Neural crest cell (in vitro differentiated cells): ENCODE measurements at places on chromosomes 12 and 14. TPM values are rescaled to one million over a fixed set of nuclear protein-coding genes. Genes with fewer than 3 reads are reported as not detected.

DNA sequence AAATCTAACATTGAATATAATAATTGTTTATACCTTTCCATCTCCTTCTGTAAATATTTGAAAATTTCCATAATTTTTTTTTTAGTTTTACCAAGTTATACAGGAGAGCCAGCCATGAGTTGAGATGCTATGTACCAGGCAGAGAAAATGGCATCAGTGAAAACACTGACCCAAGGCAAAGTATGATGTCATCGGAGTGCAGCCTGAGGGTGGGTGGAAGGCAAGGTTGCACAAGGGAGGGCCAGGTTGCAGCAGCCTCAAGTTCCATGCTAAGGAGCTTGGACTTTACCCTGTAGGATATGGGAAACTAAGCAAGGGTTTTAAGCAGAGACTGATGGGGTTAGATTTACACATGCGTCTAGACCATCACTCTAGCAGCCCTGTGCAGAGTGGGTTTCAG, 441.1 kb downstream of the BCAT1 start:
- no peak for DNase-seq
- H3K4me3 ChIP-seq: no peak overlapping the region
- H3K27ac ChIP-seq: no peak overlapping the region
- peaks cover 20% of the 10 kb centered on the region for H3K36me3 ChIP-seq

FAM181A gene
- 13.4 and 14.7 TPM in 2 replicates for total RNA-seq

DNA sequence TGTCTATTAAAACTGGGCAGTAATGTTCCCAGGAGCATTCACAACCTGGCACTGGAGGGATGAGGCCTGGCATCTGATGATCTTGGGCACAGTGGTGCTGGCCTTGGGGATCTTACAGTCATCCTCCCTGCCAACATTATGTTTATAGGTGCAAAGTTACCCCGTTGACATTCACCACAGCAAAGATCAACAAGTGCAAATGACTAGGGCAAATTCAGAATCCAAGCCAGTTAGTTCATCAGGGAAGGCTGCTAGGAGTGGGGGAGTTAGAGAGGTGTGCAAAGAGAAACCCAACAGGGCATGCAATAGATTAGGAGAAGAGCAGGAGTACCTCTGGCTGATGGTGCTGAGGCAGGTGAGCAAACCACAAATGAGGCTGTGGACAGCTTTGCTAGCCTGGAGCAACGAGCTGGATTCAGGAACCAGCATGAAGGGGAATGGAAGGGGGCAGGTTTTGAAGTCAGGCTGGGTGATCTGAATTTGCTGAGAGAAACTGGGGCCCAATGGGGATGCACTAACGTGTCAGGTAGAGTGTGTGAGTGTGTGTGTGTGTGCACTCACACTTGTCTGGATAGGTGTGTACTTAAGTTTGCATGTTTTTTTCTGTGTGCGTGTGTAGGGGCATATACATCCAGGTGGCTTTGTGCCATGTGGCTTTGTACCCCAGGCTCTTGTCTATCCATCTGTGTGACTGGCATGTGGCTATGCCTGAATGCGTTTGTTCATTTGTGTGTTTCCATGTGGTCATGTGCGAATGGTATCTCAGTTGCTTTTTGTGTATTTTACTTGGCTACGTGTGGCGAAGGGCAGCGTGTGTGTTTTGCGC, 1.6 kb downstream of the CISTR start:
- DNase-seq: no peak
- no peaks in the 10 kb centered on the region for H3K36me3 ChIP-seq
- H3K4me1 ChIP-seq: peaks cover 3% of the 10 kb centered on the region
- H3K4me3 ChIP-seq: no peak overlapping the region
- H3K27me3 ChIP-seq: peaks cover 3% of the 10 kb centered on the region

- H3K27ac ChIP-seq: no peak overlapping the region
- no peak overlapping the region for H3K4me3 ChIP-seq
- DNase-seq: no peak
- peaks cover 8% of the 10 kb centered on the region for H3K36me3 ChIP-seq
- no peaks in the 10 kb centered on the region for H3K27me3 ChIP-seq
These were observed 10.7 kb downstream of the TNFRSF1A start for GRCh38 chr12:6330999-6331714.

DNA sequence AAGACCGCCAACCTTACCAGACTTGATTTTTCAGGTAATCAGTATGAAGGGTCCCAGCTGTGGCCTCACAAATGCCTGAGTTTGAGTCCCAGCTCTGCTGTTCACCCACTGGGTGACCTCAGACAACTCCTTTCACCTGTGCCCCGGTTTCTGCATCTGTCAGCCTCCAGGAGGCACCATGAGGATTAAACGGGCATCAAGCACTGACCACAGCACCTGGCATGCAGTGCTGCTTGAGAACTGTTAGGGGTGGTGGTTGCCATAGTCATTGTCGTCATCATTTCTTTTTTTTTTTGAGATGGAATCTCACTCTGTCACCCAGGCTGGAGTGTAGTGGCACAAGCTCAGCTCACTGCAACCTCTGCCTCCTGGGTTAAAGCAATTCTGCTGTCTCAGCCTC, 57.9 kb downstream of the PHETA1 start:
- no peaks in the 10 kb centered on the region for H3K36me3 ChIP-seq
- H3K4me1 ChIP-seq: peaks cover 6% of the 10 kb centered on the region
- no peak overlapping the region for H3K4me3 ChIP-seq
- no peak for DNase-seq
- H3K27me3 ChIP-seq: peaks cover 4% of the 10 kb centered on the region

DNA sequence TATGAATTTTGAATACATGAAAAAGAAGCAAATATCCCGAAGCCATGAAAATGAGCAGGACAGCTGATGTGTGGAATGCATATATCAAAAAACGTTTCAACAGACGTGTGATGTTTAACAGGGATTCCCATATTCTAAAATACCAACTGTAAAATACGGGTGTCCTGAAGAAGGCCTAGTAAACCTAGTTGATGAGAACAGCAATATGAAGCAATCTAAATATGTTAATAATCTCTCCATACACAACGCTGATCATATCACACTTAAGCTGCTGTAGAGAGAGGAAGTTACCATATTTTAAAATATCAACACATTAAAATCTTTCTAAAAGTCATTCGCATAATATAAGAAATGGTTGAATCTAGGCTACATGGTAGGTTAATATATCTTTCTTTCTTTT, 317.5 kb downstream of the PPFIA2 start:
- no peak overlapping the region for H3K27ac ChIP-seq
- H3K4me1 ChIP-seq: no peaks in the 10 kb centered on the region
- no peaks in the 10 kb centered on the region for H3K27me3 ChIP-seq

DNA sequence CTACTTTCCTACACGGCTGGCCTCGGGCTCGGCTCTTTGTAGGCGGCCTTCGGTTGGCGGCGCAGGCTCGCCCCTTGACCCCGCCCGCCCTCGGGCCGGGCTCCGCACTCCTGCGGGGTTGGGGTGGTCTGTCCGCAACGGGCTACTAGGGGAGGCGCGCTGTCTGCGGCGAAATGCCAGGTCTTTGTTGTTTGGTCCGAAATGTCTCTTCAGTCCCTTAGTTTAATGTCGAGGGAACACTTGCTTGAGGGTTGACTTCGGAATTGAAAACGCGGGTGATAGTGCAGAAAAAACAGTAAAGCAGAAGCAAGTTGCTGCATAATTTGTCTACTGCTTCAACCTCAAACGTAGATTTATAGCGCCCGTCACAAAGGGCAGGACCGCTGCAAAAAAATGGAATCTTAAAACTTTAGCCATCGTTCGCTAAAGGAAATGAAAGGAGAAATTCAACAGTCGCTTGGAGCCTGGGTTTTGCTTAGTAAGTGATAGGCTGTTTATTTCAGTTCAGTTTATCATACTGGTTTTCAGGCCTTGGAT, 390 bp downstream of the JKAMP start:
- H3K4me1 ChIP-seq: peaks cover 50% of the 10 kb centered on the region
- peaks cover 4% of the 10 kb centered on the region for H3K36me3 ChIP-seq
- peak overlapping the region; percentile 99 for H3K27ac ChIP-seq
- DNase-seq: no peak

- peaks cover 12% of the 10 kb centered on the region for H3K36me3 ChIP-seq
- H3K27me3 ChIP-seq: no peaks in the 10 kb centered on the region
- no peak for DNase-seq
- H3K27ac ChIP-seq: no peak overlapping the region
- peaks cover 18% of the 10 kb centered on the region for H3K4me1 ChIP-seq
- H3K4me3 ChIP-seq: no peak overlapping the region
These were observed 19.8 kb downstream of the OSBPL8 start for GRCh38 chr12:76539727-76540126.

- H3K4me3 ChIP-seq: no peak overlapping the region
- no peaks in the 10 kb centered on the region for H3K27me3 ChIP-seq
- H3K36me3 ChIP-seq: no peaks in the 10 kb centered on the region
These were observed 365.6 kb downstream of the NELL2 start for GRCh38 chr12:44510510-44510909.

- H3K4me3 ChIP-seq: no peak overlapping the region
- no peaks in the 10 kb centered on the region for H3K27me3 ChIP-seq
- H3K4me1 ChIP-seq: peaks cover 3% of the 10 kb centered on the region
- DNase-seq: no peak
- H3K36me3 ChIP-seq: no peaks in the 10 kb centered on the region
These were observed 39.4 kb upstream of the PPP1CC start for GRCh38 chr12:110782094-110782493.

GRCh38 chr14:61836184-61836583, 74.0 kb downstream of the SNAPC1 start:
- H3K27me3 ChIP-seq: peaks cover 29% of the 10 kb centered on the region
- H3K36me3 ChIP-seq: no peaks in the 10 kb centered on the region
- H3K4me1 ChIP-seq: no peaks in the 10 kb centered on the region
- H3K27ac ChIP-seq: no peak overlapping the region
- no peak overlapping the region for H3K4me3 ChIP-seq

ACSS3 gene
- total RNA-seq: 14.5 and 15.7 TPM in 2 replicates

DNA sequence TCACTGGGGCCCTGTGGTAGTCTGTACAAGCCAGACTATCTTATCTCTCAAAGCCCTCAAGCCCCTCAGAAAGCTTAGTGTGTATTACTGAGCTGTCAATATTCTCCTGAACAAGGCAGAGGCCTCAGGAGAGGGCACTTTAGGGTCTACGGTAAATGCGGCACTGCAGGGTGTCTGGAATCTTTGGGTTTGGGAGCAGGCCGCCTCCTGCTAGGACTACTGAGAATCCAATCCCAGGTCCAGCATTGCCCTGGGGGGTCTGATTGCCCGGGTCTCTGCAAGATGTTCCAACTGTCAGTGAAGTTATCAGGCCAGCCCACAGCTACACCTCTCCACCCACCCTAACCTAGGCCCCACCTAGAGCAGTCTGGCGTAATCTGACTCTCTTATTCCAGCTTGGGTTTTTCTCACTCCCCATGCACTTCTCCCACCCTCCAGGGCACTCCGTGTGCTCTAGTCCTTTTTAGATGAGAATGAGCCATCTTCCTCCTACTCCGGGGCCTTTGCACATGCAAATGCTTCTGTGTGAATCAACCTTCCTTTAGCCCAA, 4.3 kb upstream of the ZFP36L1 start:
- H3K36me3 ChIP-seq: peaks cover 24% of the 10 kb centered on the region
- peaks cover 25% of the 10 kb centered on the region for H3K27me3 ChIP-seq
